ENCODE measurements at places on chromosomes 5 and 9.

GRCh38 chr9:87685871-87686519, 39.9 kb upstream of the CTSL start:
- no peak for DNase-seq

- no peak for DNase-seq
These were observed 39.0 kb downstream of the ESM1 start for GRCh38 chr5:54946306-54946819.

- peak; percentile 83 for DNase-seq
These were observed 9.5 kb downstream of the CAVIN4 start for GRCh38 chr9:100587375-100587774.

DNA sequence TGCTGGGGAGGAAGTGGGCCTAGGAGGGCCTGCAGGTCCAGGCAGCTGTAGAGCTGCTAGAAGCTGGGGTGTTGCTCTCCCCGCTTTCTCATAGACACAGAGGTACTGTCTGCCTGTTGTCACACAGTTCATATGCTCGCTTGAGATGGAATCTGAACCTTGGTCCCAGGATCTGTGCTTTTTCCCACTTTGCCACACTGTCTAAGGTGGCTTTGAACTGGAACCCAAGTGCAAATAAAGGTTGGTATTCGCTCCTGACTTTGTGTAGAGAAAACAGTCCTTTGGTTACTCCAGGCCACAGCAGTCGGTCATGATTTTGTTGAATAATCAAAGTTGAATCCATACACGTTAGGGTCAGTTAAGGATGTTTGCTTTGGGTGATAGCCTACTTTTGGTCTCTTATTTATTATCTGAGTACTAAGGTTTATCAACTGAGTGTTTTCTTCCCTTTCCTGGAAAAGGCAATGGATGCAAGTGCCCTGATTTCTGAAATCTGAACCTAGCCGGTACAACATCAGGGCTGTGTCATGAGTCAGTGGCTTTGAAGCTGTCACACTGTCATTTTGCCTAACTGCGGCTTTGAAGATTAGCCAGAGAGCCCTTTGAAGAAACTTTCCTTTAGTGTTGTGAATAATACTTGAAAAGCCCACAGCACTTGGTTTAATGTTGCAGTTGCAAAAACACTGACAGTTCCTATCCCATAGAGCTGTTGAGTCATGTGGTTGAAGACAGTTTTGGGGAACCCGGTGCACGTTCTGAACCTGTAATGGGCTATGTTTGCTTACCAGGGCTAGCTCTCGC, 41.3 kb downstream of the HABP4 start:
- peak; percentile 77 for DNase-seq

DNA sequence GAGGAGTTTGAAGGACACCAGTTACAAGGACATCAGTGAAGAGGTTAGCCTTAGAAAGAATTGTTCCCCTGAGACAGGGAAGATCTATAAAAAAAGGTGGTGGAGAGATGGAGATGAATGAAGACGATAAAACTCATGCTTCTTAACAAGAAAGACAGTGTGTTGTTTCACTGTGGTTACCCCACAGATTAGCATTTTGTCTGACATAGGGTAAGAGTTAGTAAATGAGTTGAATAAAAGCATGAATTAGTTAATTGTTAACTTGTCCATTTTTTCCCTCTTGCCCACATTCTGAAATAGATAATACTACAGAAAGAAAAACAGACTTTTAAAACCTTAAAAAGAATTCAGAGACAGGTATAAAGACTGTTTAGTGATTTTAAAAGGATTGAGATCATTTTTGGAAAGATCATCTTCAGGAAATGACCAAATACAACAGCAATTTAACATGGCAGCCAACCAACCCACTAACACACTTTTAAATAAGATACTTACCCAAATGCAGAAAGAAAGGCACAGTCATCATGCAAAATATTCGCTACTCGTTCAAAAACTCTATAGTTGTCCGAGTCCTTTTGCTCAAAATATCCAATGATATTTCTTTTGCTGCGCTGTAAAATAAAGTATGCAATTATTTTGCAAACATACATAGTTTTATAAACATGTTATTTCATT, 78.5 kb downstream of the ERP44 start:
- peak; percentile 77 for DNase-seq

GRCh38 chr5:62132276-62132675, 173.7 kb upstream of the KIF2A start:
- DNase-seq = no peak

DNA sequence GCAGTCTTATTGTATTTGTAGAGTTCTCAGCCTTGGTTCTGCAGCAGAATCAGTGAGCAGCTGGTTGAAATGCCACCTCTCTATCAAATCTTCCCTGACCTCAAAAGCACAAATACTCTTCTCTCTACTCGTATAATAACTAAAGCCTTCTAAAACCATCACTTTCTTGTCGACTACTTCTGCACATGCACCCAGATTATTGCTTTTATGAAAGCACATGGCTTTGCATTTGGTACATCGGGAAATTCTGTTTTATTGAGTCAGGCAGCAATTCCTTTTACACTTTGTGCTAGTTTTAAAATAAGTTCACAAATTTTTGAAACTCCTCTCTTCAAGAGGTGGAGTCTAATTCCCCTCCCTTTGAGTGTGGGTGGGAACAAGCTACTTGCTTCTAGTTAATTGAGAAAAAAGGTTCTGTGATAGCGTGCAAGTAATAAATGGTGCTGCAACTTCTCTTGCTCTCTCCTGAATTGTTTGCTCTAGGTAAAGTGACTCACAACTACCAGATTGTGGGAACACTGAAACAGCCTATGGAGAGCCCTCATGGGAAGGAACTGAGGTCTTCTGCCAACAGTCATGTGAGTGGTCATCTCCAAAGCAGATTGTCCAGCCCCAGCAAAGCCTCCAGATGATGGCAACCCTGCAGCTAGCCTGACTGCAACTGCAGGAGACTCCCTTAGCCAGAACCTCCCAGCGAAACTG, 66.0 kb upstream of the TAF1L start:
- DNase-seq = peak; percentile 42

- no peak for DNase-seq
These were observed 10.6 kb upstream of the PRLR start for GRCh38 chr5:35240892-35241291.

DNA sequence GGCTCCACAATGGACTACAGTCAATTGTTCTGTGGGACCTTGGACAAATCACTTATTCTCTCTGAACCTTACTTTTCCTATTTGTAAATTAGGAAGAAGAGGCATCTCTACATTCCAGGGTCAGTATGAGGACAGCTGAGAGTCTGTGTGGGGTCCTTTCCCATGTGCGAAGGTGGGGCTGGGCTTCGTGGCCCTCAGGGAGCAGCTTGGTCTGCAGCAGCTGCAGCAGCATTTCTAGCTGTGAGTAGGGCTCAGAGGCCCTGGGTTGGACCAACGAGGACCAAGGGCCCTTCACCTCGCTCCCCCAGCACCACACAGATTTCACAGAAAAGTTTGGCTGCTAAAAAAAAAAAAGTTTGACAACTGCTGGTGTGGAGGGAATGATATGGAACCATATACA, 9.4 kb upstream of the DDX41 start:
- DNase-seq = no peak

DNA sequence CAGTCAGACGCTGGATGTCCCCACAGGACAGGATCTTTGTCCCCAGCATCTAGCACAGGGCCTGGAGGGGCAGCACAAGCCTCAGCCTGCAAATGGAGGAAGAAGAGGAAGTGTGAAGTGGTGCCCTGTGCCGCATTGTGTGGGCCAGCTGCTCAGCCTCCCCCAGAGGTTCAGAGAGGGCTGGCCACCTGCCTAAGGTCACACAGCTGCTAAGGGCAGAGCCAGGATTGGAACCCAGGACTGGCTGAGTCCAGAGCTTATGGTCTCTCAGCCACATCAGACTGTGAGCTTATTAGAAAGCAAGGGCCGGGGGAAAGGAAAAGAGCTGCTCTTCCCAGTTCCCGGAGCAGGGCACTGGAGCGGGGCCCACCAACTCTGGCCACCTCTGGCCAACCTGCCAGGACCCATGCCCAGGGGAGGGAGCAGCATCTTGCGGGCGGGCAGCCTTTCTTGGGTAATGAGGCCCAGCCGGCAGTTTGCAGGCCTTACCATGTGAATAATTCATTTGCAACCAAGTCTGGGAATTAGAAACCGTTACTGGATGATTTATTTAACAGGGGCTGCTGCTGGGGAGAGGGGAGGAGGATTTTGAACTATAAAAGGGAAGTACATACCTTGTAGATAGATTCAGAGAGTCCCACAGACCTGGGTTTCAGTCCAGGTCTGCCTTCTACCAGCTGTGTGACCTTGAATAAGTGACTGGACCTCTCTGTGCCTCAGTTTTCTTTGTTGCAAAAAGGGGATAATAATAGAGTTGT, 11.6 kb upstream of the CRB2 start:
- DNase-seq = no peak

DNA sequence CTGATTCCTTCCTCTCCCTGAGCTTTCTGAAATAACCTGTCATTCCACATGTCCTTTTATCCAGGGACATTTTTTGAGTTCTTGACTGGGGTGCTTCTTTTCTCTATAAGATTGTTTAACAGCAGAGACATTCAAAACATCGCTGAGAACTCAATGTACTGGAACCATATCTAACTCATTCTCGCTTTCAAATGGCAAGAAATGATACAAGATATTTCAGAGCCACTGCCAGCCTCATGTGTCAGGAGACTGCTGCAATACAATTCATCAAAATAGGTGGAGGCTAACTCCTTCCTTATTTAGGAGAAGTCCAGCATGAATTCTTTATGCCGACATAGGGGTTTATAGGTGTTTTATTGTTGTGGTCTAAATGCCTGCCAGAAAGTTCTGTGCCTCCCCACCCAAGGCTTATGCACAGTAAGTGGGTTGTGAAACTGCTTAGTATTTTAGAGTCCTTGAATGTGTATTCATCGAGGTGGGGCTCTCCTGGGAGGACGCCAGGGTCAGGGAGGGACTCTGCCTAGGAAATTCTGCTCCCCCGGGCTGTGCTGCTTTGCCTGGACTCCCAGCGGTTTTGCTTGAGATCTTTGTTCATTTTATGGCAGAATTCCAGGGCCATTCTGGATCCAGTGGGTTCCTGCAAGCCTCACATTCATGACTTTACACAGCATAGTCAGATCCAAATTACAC, 53.9 kb downstream of the ZNF474 start:
- DNase-seq = peak; percentile 86

- DNase-seq = no peak
These were observed 464.5 kb downstream of the ICE1 start for GRCh38 chr5:5886812-5887486.

- DNase-seq = no peak
These were observed 18.4 kb upstream of the FOXI1 start for GRCh38 chr5:170087168-170087817.

DNA sequence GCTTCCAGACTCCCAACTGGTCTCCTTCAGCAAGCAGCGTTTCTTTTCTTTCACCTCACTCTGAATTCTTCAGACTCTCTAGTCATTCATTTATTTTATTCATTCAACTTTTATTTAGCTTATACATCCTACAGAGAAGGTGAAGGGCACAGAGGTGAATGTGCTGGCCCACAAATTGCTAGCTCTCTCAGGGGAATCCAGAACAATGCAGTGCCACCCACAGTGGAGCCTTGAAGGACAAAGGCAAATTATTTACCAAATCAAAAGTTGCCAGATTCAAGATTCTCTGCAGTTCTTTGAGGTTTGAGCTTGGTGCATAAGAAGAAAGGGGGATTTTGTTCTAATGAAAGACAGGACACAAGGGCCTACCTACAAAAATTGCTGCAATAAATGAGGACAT, 29.7 kb downstream of the GRIA1 start:
- DNase-seq = no peak

DNA sequence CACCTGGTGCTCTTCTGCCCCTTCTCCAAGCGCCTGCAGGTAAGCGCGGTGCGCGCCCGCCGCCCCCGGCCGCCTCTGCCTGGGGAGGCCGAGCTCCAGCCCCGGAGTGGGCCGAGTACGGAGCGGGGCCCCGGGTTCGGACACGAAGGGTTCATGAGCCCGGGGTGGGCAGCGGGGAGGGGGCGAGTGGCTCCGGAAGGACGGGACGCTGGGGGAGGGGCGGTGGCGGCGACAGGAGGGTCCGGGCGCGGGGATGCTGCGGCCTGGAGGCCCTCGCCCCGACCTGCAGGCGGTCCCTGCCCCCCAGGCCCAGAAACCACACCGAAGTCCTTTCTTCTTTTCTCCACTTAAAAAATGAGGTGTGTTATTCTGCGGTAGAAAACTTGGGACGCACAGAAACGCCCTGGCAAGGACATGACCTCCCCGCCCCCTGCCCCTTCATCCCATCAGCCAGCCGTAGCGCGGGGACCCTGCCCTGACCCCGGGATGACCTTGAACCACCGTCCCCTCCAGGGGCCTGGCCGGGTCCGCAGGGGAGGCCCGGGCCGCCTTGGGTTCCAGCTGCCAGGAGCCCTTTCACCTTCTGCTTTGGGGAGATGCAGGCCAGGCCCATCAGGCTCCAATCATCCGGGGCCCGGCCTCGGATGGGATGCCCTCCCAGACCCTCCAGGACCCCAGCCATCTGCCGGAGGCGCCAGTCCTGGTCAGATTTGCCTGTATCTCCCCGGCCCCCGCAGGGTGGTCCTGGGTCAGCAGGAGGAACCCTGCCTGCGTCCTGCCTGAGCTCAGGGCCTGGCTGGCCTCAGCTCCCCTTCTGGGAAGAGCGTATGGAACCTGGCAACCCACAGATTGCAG, 545 bp downstream of the DIPK1B start:
- no peak for DNase-seq

All from astrocyte (in vitro differentiated cells and primary cell).